ENCODE measurements at places on chromosomes 6 and 20.

- DNase-seq, result no peak
These were observed 6.7 kb downstream of the CCR6 start for GRCh38 chr6:167129562-167129961.

- peak; percentile 50 for DNase-seq
These were observed 16.0 kb upstream of the PI16 start for GRCh38 chr6:36938536-36938935.

- DNase-seq, result no peak
These were observed 56.0 kb downstream of the CEBPB start for GRCh38 chr20:50246367-50247195.

GRCh38 chr6:85685713-85686112, 43.0 kb upstream of the SYNCRIP start:
- DNase-seq, result no peak

GRCh38 chr6:168852376-168852884, 401.2 kb downstream of the THBS2 start:
- no peak for DNase-seq

DNA sequence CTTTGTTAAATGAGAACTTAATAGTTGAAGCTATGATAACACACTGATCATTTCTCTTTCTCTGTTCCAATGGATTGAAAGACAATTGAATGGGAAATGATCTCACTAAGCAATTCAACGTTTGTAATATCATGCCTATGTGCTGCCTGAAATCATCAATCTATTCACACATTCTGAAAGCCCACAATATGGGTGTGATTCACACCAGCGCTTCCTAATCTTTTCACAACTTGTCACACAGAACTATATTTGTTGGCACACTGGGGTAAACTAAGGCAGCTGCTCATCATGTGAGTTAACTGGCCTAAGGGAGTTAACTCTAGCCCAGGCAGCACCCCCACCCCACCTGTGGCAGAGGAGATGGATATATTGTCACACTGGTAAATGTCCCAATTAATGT, 37.1 kb upstream of the UTRN start:
- no peak for DNase-seq

DNA sequence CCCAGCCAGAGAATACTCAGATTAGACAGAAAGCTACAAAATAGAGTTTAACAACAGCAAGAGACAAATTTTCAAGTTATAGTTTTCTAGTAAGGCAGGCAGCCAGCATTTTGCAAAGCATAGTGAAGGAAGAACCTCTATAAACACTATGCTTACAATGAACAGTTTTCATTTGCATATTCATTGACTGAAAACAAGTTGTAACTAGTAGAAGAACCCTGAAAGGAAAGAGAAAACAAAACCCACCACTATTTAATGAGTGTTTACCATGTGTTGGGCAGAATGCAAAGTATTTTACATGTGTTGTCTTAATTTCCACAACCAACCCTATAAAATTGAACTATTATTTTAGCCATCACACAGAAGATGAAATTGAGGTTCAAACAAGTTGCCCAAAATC, 196.1 kb downstream of the UBE3D start:
- DNase-seq, result no peak

GRCh38 chr6:136252441-136252840, 2.3 kb upstream of the MTFR2 start:
- DNase-seq, result no peak

GRCh38 chr6:13579911-13580310, 5.5 kb downstream of the SIRT5 start:
- DNase-seq, result no peak

Measured in HT1080 (cell line).